ENCODE measurements at places on chromosomes 1 and 21.

DNA sequence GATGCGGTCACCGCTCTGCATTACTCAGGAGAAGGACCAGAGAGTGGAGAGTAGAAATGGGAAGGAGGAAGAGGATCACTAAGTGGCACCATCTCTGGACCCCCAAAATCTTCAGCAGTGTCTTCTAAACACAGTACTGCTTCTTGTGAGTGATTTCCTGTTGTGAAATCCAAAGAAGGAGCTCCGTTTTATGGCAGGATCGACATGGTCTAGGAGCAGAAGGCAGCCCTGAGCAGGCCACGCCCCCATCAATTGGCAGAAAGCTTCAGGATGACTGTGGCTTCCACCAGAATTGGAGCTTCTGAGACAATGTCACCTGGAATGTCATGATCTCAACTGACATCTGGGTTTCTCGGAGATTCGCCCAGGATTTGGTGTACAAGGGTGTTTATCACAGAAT is 171.5 kb downstream of the ADSS2 start:
- DNase-seq: peak; percentile 40

- DNase-seq: no peak
Measured at GRCh38 chr1:180923887-180924286, 11.2 kb downstream of the KIAA1614 start.

- DNase-seq: no peak
Measured at GRCh38 chr1:14413819-14414490, 184.5 kb upstream of the KAZN start.

- DNase-seq: peak; percentile 63
Measured at GRCh38 chr1:71561729-71562128, 480.9 kb upstream of the ZRANB2 start.

- peak; percentile 35 for DNase-seq
Measured at GRCh38 chr1:201528631-201529252, 10.2 kb upstream of the NAV1 start.

Data from ELR (cell line).